GM13976 (cell line): ENCODE measurements at places on chromosomes 12 and 14.

- no peak for DNase-seq
Observed at GRCh38 chr12:105280966-105281693, 45.2 kb upstream of the APPL2 start.

- no peak for DNase-seq
Observed at GRCh38 chr14:98189062-98189461, 1082.9 kb downstream of the BCL11B start.

DNA sequence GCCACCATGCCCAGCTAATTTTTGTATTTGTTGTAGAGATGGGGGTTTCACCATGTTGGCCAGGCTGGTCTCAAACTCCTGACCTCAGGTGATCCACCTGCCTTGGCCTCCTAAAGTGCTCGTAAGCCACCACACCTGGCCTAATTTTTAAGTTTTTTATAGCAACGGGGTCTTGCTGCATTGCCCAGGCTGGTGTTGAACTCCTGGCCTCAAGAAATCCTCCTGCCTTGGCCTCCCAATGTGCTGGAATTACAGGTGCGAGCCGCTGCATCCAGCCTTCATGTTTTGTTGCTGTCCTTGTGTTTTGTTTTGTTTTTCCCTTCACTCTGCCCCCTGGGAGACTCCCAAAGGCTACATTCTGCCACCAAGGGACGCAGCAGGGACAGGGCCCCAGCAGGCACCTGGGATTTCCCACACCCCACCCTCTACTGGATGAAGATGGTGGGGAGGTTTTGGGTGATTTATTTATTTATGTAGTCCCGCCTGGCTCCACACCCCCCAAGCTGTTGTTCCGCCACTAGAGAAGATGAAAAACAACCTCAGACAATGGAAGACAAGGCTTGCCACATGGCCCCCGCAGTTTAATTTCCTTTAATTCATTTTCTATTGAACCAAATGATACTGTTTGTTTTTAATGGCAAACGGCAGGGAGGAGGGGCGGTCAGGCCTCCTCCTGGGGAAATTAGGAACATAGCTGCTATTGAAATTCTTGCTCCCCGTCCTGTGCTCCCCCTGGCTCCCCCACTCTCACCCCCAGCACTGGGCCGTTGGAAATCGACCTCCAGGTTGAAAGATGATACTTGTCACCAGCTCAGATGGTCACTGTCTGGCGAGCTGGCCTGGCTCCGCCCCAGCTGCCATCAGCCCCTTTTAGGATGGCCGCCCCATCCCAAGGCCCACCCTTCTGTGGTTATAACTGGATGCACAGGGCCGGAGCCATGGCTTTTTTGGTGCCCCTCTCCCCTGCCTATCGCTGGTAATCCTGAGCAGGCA is 70.3 kb downstream of the RNFT2 start:
- no peak for DNase-seq

DNA sequence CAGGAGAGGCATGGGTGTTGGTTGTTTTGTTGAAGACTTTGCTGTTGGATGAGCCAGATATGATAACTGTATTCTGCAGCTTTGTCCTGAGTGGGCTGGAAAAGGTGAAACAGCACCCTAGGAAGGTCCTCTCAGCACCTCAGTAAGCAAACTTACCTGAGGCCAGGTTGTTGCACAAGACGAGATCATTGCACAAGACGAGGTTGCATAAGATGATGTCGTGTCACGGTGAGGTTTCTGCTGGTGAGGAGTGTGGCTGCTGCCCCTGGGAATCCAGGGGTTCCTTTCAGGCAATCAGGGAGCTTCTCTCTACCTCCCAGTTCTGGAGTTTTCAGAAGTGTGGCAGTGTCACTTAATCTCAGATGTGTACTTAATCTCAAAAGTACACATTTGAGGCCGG is 85.6 kb downstream of the GLT1D1 start:
- DNase-seq, result no peak

GRCh38 chr12:67981287-67982162 is 7.7 kb upstream of the IFNG-AS1 start:
- DNase-seq, result no peak

- peak; percentile 13 for DNase-seq
Observed at GRCh38 chr14:73235531-73236155, 1.7 kb upstream of the PAPLN start.

DNA sequence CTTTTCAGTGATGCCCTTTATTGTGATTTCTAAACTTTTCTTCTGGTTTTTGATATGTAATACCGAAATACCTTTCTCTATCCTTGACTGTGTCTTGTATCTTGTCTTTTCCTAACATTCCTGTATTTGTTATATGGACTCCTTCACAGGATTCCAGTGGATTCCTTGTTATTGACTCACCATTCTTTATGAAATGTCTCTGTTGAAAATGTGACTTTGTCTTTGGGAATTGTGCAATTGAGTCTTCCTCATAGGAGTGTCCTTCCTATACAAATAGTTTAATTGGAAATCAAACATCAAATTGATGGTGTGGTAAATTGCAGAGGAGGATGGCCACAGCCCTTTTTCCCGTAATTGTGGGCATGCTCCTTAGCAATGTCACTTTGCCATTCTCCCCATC is 296.6 kb upstream of the KITLG start:
- no peak for DNase-seq

DNA sequence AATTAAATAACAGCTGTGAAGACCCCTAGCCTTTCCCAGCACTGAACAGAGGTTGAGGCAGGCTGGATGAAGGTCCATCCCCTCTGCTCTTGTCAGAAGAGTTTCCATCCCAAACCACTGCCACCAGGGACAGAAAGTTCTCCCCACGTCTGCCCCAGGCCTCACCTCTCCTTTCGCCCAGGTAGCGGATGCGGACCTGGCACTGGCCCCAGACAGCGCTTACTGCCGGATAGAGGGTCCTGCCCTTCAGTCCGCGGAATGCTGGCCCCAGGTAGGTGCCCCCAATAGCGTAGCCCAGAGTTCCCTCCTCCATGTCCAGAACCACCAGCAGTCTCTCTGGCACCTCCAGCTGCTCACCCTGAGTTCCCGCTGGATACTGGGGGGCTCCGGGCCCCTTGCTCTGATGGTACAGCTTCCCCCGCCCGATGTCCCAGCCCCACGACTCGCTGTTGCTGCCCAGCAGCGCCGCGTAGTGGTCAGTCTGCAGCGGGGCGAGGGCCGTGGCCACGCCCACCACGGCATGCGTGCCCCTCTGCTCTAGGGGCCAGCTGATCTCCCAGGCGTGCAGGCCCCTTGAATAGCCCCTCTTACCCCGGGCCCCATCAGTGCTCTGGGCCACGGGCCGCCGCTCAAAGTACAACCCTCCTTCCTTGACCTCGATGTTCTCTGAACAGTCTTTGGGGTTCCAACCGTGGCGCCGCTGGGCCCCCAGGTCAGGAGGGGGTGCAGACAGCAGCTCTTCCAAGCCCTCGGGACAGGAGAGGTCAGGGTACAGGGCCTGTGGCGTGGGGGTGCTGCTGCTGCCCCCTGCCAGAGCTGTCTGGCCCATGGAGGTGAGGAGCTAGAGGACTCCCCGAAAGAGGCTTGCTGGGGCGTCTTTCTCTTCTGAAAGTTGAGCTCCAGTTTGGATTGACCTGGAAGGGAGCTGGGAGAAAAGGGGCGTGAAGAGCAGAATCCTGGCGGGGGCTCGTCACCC is 742 bp downstream of the SPSB2 start:
- DNase-seq, result peak; percentile 90

GRCh38 chr14:93299866-93300265 is 33.0 kb downstream of the BTBD7 start:
- DNase-seq, result no peak

DNA sequence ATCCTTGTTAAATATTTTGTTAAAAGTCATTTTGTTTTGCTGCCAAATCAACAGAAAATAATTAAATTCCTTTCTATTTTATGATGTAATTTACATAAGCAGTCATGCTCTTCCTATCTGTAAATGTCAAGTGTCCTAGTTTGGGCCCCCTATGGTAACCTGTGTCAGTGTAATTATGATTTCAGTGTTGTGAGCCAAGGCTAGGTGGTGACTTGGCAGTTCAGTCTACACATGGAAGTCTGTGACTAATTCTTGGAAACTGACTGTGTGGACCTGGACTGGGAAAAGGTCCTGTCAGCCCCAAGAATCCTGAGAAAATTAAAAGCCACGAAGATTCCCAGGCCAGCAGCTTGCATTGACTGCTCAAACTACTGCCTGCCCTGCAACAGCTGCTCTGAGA is 371.0 kb downstream of the FUT8 start:
- DNase-seq, result no peak

GRCh38 chr12:32115404-32116104 is 8.9 kb downstream of the BICD1 start:
- no peak for DNase-seq

DNA sequence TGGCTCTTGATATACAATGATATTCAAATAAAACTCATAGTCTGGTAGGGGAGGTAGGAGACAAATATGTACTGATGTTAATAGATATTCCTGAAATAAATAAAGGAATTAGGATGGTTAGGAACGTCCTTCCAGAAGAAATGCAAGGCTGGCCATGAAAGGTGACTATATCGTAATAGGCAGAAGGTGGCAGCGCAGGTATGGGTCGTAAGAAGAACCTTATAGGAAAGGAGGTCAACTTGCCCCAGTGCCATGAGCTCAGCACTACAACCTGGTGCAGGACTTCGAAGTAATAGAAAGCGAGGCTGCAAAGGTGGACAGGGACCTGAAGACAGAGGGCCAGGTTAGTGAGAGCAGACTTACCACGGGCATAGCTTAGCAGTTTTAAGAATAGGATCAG is 55.3 kb upstream of the FGD4 start:
- DNase-seq, result no peak

DNA sequence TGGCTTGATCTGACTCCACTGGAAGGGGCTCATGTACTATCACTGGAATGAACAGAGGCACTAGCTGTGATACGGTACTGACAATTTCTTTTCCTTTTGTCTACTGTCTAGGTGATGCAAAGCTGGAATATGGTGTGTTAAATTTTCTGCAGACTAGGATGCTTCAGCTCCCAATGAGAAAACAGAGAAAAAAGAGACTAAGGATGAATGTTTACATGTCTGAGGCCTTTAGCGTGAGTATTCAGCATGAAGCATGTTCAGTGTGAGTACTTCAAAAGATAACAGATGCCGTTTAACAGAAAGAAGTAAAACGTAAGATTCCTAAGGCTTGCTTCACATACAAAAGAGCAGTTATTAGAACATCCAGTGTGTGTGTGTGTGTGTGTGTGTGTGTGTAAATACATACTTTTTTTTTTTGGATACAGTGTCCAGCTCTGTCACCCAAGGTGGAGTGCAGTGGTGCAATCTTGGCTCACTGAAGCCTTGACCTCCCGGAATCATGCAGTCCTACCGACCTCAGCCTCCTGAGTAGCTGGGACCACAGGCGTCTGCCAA is 92.3 kb upstream of the FERMT2 start:
- no peak for DNase-seq

DNA sequence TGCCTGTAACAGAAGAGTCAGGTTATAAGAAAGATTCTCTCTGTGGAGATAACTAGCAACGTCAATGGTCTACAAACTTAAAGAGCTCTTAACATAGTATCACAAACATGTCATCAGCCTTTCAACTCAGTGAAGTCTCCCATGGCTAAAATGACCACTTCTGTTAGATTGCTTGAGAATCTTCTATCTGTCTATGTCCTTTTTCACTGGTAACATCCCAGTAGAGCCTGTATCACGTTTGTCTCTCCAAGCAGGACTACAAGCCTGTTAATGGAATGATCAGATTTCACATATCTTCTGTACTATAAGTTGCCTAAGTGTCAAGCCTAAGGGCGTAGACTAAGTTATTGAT is 50.7 kb downstream of the SLC2A13 start:
- no peak for DNase-seq

GRCh38 chr12:121096199-121096798 is 36.4 kb upstream of the P2RX7 start:
- no peak for DNase-seq

- no peak for DNase-seq
Observed at GRCh38 chr12:116735951-116736599, 1.8 kb downstream of the SPRING1 start.

GRCh38 chr14:90892970-90893369 is 76.7 kb upstream of the TTC7B start:
- no peak for DNase-seq

DNA sequence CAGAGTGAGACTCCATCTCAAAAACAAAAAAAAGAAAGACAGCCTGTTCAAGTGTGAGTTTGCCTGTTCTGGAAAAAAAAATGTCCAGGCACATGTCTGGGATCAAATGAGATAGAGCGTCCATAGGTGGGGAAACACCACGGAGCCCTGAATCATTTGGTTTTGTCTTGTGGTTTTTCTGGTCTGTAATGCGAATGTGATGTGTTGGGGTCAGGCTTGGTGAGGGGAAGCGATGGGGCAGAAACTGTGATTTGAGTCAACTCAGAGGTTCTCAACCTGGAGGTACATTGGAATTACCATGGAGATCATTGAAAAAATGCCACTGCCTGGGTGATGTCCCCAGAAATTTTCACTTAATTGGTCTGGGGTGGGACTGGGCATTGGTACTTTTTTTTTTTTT is 183.9 kb upstream of the PWP1 start:
- DNase-seq, result no peak

GRCh38 chr12:19624491-19624890 is 185.2 kb downstream of the AEBP2 start:
- no peak for DNase-seq

- no peak for DNase-seq
Observed at GRCh38 chr12:57629897-57630471, 3.0 kb downstream of the B4GALNT1 start.

DNA sequence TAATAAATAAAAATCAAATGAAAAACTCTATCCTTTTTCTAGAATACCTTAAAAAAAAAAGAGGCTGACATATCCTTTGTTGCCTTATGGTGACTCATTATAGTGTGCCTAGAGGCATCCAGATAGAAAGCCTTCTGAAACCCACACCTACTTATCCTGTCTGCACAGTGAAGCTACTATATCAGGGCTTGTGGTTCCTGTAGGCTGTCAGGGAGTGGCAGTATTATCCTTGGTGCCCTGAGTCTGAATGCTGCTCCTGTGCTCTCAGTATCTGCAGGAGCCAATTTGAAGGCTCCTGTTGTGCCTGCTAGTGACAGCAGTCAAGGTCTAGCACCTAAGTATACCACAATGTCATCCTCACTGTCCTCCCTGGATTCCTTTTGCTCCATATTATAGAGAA is 168.4 kb upstream of the AVPR1A start:
- no peak for DNase-seq

DNA sequence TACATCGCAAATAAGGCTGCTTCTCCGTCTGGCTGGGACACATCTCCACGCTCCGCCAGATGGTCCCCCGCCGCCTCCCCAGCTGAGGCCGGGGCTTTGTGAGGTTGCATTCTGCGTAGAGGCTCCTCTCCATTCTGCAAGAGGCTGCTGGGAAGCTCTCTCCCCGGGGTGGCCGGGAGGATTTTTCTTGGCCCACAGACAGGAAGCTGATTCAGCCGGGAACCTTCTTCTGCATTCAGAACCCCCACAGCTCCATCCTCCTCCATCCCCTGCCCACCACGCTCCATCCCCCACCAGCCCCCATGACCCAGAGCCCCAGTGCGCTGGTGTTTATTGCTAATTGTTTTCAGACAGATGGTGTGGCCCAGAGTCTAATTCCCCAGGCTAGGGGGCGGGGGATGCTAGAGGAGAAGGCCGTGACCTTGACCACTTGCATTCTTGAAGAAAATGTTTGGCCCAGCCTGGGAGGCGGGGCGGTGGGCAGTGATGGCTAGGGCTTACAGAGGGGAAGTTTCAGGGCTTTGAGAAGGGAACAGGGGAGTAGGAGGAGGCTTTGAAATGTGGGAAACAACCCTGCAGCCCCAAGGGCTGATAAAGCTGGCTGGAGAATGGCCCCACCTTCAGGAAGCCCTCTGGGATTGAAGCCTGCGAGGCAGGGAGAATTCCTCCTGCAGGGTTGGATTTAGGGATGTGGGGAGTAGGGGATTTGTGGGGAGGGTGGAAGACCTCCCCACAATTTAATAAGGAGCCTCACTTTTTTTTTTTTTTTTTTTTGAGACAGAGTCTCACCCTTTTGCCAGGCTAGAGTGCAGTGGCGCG is 88.5 kb upstream of the NCOR2 start:
- DNase-seq, result no peak
